ENCODE measurements at places on chromosomes 6 and 20.

- DNase-seq: no peak
Observed at GRCh38 chr6:111356551-111356950, 126.5 kb downstream of the REV3L start.

DNA sequence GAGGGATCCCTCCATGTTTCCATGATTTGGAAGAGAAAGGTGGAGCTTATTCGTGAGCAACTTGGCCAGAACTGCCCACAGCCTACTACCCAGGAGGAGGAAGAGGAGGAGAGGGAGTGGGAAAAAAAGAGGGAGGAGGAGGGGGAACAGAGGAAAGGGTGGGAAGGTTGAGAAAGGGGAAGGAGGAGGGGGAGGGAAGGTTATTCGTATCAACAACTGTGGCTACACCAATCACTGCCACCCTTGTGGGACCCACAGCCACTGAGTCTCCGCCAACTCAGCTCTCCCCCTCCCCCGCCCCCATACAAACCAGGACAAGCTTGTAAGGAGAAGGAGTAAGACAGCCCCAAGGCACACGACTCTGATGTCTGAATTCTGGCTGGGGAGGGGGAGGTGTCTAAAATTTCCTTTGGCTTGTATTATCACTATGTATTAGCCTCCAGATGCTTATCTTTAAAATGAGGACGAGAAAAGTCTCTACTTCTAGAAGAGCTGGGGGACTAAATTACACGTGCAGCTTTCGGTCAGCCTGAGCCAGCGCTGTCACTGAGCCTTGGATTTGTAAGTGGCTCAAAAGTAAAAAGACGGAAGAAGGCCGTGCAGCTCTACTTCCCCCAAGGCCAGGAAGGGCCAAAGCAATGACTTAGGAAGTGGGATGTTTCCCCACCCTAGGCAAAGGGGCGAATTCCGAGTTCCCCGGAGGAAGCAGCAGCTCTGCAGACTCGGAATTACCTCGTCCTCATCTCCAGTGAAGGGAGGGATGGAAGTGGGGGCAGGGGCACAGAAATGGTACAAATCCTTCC lies 1.0 kb downstream of the FKBP1A start:
- DNase-seq: no peak

DNA sequence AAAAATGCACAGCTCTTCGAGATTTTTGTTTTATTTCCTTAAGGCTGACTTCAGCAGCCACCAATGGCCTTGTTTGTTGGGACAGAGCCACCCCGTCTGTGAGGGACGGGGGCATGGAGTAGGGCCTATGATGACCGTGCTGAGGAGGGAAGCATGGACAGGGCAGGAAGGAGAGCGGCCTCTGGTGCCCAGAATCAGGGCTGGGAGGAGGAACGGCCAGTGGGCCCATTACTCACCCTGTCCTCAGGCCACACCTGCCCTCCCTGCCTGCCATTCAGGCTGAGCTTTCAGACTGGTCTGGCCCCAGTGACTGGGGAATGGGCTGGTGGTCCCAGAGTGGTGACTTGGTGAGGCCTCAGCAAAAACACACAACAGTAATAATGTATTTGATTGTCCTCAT lies 104.4 kb downstream of the SMOC2 start:
- DNase-seq: no peak

GRCh38 chr20:63736893-63737694 lies 630 bp downstream of the LIME1 start:
- DNase-seq: no peak

- no peak for DNase-seq
Observed at GRCh38 chr6:133542056-133542821, 301.1 kb downstream of the EYA4 start.
